Kidney epithelial cell (primary cell): ENCODE measurements at places on chromosomes 1 and 21. TPM values are rescaled to one million over a fixed set of nuclear protein-coding genes. Genes with fewer than 3 reads are reported as not detected.

Gene BLZF1
- 30.5 and 33.0 TPM in 2 replicates for total RNA-seq

Gene TNFRSF9
- 4.6 and 5.6 TPM in 2 replicates for total RNA-seq

Gene TEDDM1
- total RNA-seq = not detected in 2 replicates

Gene RHOU
- total RNA-seq = 1.0 and 1.2 TPM in 2 replicates

Gene PLA2G2D
- not detected in 2 replicates for total RNA-seq

Gene NGF
- total RNA-seq = 2.9 and 3.4 TPM in 2 replicates

Gene SERPINC1
- 0.25 TPM in 1 of 2 replicates, not detected in the other for total RNA-seq

Gene WLS
- 39.2 and 55.0 TPM in 2 replicates for total RNA-seq

Gene S100A11
- total RNA-seq = 826 and 967 TPM in 2 replicates

Gene SPRR2E
- not detected in 2 replicates for total RNA-seq

Gene HTR6
- total RNA-seq = not detected in 2 replicates

Gene DNAI4
- total RNA-seq = 2.7 and 4.5 TPM in 2 replicates

Gene LIN28A
- not detected in 2 replicates for total RNA-seq

Gene LHX8
- not detected in 2 replicates for total RNA-seq

Gene ARTN
- 3.9 and 4.7 TPM in 2 replicates for total RNA-seq

Gene PODN
- total RNA-seq = not detected in 2 replicates

Gene CFAP298
- 62.6 and 75.0 TPM in 2 replicates for total RNA-seq

Gene CDC42BPA
- 33.4 and 34.4 TPM in 2 replicates for total RNA-seq

Gene TACSTD2
- total RNA-seq = 169 and 183 TPM in 2 replicates

Gene TCEANC2
- total RNA-seq = 2.5 and 3.6 TPM in 2 replicates
